Esophagus squamous epithelium (tissue), 5 donors: ENCODE measurements at places on chromosomes 7 and 10.

DNA sequence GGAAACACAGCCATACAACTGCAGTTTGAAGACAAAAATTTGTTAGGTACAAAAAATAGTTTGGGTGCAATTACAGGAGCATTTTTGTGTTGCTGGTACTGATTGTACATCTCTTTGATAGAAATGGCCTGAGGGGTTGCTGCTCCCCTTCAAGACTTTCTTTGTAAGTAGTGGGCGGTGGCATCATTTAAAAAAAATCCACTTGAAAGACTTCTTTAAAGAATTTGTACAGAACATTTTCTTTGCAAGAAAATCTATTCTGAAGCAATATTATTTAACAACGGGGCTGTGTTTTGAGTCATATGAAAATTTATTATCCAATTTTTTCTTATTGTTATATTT lies 144.1 kb upstream of the CAV2 start:
- DNase-seq, result no peak

- DNase-seq, result no peak
Observed at GRCh38 chr7:123966936-123967335, 41.9 kb downstream of the SPAM1 start.

DNA sequence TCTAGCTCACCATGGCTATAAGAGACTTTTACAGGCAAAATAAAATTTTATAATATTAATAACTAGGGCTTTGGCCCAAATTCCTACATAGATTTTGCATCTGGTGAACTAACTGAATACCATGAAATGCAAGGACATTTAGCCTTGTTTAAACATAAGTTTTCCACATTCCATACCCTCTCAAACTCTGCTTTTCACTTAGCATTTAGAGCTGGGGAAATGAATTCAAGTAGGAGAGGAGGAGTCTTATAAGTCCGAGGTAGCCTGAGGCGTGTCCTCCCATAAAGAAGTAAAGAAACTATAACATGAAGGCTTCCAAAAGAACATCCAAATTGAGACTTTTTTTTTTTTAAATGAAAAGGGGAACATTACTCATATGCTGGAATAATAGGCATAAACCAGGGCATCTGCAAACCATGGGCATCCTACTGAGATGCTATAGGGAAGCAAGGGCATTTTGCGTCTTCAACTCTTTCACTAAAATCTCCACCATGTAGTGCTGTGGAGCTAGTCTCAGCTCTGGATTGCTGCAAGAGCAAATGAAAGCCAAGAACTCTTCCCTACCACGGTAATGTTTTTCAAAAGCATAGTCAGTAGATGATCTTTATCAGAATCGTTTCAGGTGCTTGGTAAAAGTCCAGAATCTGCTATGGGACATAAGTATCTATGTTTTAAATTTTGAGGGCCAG lies 79.1 kb downstream of the PALS2 start:
- DNase-seq, result no peak

GRCh38 chr7:36814311-36814710 lies 90.0 kb upstream of the AOAH start:
- no peak for DNase-seq

DNA sequence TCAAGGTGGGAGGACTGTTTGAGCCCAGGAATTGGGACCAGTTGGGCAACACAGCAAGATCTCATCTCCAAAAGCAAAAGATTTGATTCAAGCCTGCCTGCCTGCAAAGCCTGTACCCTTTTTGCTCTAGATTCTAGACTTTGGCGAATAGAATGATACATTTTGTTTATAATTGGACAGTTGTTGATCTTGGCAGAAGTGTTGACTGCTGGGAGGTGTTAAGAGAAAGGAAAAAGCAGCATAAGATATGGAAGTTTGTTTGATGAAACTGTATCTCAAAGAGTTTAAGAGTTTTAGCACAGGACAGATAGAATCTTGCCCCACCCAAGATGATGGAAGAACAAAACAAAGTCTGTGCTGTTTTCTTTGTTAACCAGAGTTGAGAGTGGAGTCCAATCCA lies 224.1 kb downstream of the AUTS2 start:
- no peak for DNase-seq

DNA sequence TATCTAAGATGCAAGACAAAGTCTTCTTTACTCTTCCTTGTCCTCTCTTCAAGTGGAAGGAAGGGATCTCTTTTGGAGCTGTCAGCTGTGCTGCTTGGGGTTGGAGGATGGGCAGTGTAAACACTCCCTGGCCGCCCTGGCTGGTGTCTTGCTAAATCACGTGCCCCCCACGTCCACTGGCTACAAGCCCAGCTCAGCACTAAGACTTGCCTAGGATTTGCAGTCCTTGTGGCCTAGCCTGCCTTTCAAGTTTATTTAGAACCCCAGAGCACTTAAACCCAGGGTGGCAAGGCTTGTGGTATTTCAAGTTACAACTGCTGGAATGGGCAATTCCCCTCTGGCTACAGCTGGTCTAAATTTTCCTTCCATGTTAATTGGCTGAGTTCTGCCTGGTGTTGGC lies 272.4 kb upstream of the MYO3A start:
- no peak for DNase-seq

DNA sequence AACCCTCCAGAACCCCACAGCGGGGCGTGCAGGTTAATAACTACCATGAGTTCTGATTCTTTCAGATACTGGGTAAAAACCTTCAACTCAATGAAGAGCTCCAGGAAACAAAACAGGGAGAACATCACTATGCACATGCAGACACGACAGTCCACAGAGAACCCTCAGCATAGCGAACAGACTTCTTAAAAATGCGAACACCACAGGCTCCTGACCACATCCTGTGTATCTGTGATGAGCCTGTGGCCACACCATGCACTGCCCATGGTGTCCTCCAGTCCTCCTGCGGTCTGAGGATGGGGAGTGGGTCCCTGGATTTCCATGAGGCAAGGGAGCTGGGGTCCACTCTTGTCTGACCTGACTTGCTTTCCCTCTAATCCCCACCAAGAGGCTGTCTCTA lies 107.2 kb downstream of the COBL start:
- no peak for DNase-seq

DNA sequence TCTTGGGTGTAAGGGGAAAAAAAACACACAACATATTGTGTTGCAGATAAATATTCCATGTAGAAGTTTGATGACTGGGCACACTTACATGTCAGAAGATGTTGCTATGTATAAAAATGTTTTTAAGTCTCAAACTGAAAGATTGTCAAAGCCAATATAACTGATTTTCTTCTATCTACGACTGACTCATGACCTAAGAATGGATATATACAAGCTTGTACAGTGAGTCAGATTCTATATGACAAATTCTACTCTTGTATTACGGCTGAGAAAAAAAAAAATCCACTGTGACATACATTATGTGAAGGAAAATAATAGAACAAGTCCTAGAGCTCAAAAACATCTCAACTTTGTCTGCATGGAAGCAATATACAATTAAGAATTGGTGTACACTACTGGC lies 343.0 kb upstream of the PCDH15 start:
- DNase-seq, result no peak

DNA sequence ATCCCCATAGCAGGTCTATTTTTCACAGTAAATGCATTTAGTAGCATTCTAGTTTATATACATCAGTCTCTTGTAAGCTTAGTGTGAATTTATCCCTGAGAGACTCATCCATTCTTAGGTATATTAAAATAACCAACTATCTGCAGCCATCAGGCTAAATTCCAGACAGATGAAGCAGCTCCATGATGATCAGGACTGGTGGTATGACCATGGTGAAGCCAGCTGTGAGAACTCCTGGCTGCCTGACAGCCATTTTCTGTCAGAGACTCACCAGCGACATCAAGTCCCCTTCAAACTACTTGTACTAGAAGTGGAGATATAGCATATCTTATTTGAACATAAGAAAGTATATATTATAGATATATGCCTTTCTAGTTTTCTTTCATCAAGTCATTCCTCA lies 70.3 kb upstream of the GSDME start:
- DNase-seq, result no peak

DNA sequence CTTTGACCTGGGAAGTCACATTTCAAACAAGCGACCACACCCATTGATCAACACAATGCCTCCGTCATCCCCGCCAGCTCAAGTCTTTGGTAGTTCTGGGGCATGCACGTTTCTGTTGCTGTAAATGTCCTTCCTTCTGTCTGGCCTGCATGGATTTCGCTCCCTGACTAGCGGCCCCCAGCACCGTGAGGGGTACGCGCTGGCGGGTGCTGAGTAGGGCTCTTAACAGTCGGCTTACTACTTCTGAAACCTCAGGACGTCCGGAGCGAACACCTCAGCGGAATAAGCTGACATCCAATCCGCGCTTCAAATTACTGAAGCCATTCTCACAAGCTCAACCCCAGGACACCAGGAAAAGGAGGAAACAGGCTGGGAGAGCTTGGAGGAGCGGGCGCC lies 505 bp downstream of the NUDCD3 start:
- no peak for DNase-seq

DNA sequence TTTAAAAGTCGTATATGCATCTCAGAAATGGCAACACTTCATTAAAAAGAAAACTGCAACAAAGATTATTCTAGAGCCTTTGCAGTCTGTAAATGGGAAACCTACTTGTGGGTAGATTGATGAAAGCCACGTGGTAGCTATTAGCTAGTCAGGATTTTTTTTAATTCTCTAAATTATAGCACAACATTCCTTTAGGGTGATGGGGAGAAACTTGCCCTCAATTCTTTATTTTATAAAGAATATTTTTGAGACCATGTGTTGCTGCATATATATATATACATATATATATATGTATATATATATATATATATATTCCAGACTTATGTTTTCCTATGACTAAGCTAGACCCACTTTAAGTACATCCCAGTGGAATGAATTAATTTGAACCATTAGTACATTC lies 118.0 kb downstream of the PPP1R3A start:
- DNase-seq, result no peak

DNA sequence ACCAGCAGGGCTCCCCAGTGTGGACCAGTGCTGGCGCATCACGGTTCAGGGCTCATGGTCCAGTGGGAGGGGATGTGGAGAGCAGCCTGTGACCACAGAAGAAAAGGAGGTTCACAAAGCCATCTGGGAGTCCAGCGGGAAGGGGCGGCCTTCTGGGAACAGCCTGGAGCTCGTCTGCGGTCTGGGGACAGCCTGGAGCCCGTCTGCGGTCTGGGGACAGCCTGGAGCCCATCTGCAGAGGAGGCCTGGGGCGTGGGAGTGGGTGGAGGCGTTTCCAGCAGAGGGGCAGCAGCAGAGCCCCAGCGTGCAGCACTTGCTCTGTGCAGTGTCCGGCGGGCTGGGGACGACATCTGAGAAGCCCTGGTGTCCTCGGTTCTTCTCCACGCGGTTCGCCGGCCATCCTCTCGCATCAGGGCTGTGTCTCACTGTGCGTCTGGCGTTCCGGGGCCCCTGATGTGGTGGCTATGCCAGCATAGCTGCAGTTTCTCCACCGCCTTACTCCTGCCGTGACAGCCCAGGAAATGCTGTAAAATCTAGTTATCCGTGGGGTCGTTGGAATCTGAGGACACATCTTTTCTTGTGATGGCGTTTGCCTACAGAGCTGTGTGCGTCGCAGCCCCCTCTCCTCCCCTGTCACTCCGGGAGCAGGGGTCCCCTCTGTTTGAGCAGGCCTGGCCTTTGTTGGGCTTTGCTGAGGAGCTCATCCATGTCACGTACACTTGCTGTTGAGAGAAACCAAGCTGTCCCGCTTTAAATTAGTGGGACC lies 104.6 kb downstream of the INPP5A start:
- DNase-seq, result no peak

- no peak for DNase-seq
Observed at GRCh38 chr10:119777686-119778085, 51.8 kb downstream of the INPP5F start.

DNA sequence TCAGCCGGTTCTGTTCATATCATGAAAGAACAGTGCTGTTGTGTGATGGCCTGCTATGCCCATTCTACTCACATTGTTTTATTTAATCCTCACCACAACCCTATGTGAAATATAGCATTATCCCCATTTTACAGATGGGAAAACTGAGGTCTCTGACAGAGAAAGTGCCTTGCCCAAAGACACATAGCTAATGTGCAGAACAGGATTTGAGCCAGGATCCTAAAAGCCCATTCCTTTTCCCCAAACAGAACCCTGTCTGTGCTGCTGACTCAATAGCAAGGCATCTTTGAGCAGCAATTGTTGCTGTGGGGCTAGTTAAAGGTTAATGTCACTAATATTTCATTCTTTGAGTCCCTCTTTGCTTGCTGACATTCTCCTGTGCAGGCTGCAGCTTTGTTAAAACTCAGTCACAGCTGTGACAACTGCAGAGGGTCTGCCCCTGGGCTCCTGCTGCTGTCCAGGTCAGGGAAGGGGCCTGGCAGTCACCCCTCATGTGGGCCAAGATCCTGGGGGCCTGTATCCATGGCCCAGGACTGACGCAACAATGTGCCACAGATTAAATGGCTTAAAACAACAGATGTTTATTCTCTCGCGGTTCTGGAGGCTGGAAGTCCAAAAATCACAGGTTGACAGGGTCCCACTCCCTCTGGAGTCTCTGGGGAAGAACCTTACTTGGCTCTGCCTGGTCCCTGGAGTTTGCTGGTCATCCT lies 40.4 kb downstream of the AFAP1L2 start:
- DNase-seq, result no peak

- no peak for DNase-seq
Observed at GRCh38 chr7:79610748-79611304, 157.4 kb upstream of the MAGI2 start.

- DNase-seq, result no peak
Observed at GRCh38 chr7:73449422-73449821, 15.8 kb downstream of the FZD9 start.

DNA sequence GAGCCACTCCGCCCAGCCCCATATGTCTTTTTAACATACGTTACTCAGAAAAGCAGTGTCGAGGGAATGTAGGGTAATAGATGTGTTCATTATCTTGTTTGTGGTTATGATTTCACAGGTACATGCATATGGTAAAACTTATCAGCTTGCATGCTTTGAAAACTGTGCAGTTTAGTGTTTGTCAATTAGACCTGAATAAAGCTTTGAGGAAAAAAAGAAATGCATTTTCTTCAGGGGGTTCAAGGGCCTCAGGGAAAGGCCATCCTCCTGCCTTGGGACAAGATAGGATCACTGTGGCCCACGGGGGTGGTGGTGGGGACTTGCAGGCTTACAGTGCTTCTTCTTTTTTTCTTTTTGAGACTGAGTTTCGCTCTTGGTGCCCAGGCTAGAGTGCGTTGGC lies 16.0 kb upstream of the C10orf95 start:
- no peak for DNase-seq

DNA sequence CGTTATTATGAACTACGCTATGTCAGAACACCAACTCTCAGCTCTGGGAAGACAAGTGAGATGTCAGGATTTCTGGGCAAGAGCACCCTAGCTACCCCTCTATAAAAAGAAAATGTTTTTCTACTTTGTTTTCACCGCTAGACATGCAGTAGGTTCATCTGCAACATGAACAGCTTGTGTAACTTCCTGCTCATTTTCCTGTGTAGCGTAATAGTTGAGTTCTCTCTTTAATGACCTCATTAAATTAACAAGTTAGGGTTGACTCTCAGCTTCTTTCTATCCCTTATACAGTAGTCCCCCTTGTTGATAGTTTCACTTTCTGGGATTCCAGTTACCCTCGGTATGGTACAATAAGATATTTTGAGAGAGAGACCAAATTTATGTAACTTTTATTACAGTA lies 329.4 kb upstream of the ZNF32 start:
- no peak for DNase-seq

GRCh38 chr10:67943917-67944316 lies 59.5 kb downstream of the SIRT1 start:
- no peak for DNase-seq

- DNase-seq, result no peak
Observed at GRCh38 chr7:135076882-135077281, 71.0 kb upstream of the TMEM140 start.
